Stimulated activated CD8-positive, alpha-beta memory T cell treated with anti-CD3 and anti-CD28 coated beads, Interleukin-7, amount 100 ng/mL, for 4 hours (primary cell): ENCODE measurements at places on chromosomes 5 and 9.

DNA sequence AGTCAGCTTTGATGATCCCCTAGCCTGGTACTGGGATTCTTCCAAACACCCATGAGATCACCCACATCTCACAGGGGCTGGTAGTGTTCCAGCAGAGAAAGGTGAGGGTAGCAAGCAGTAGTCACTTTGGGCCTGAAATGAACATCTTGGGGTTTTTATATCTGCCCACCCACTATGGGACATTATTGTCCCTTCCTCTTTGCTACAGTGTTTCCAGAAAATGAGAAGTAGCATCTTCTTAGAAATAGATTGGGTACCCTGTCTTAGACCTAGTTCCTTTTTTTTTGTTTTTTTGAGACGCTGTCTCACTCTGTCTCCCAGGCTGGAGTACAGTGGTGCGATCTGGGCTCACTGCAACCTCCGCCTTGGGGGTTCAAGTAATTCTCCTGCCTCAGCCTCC is 249.2 kb upstream of the ANKRD55 start:
- no peak for DNase-seq

- no peak for DNase-seq
These were observed 178.7 kb upstream of the SLC30A5 start for GRCh38 chr5:68915079-68915478.

GRCh38 chr5:180771839-180772238 is 30.8 kb downstream of the MGAT1 start:
- no peak for DNase-seq

GRCh38 chr9:78363221-78363620 is 66.3 kb downstream of the PSAT1 start:
- DNase-seq, result no peak

DNA sequence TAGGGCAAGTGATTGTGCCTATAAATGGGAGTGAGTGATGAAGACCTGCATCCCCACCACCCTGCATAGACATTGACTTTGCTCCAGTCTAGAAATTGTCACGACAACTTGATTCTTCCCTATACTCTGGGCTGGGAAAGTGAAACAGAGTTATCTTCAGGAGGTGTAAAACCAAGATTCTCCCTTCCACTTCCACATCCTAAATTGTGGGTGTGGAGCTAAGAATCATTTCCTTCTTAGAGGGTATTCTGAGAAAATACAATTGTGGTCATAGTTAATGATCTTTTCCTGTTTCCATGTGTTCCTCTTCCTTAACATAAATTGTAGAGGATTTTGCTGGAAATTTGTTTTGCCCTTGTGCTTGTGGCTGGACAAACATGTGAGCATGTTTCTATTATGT is 96.8 kb upstream of the PJA2 start:
- no peak for DNase-seq

DNA sequence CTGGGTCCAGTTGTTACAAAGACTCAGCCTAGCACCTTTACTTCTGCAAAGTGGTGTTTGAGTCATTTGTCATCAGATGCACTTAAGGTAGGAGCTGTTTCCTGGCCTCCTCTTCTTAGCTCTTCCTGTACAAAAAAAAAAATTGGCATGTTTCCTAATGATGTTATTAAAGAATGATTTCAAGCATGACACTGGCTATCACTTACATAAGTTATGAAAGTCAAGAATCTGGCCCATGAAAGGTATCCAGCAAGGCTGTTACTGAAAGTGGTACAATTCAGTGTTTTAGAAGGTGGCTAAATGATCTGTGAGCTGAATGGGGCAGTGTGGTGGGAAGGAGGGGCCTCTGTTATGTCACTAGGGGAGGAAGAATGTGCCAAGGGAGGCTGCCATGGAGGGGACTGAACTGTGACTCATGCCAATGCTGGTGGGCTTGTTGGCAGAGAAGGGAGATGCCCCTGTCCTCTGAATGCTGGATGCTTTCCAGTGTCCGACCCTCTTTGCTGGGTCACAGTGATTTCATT is 175.1 kb upstream of the MAP1B start:
- DNase-seq, result no peak

DNA sequence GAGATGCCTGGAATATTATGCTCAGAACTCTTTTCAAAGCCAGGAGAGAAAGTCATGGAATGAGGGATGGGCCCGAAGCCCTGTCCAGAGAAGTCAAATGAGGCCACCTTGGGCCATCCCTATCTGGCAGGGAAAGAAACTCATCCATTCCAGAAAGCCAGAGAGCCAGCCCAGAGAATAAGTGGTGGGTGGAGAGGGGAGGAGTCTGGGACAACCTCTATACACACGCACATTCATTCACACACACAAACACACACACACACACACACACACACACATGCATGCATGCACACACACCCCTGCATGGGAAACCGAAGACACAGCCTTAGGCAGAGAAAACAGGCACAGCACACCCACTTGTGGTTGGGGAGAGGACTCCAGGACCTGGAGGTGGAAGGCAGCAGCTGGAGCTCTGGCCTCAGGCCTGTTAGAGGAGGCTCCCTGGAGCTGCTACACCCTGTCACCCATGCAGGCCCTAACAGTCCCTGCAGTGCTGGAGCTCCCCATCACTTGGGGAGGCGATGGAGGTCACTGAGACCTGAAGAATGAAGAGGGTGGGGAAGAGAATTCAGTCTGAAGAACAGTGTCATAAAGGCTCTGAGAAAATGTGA is 38.0 kb downstream of the TGFBI start:
- no peak for DNase-seq
